ENCODE measurements at places on chromosomes 1 and 21.

- no peak for DNase-seq
Observed at GRCh38 chr1:108829498-108829916, 27.4 kb downstream of the AKNAD1 start.

- no peak for DNase-seq
Observed at GRCh38 chr21:41251961-41252642, 64.5 kb upstream of the FAM3B start.

- DNase-seq, result peak; percentile 0
Observed at GRCh38 chr1:205782627-205783432, 7.5 kb upstream of the RAB29 start.

GRCh38 chr1:31693231-31693630 is 10.6 kb downstream of the COL16A1 start:
- DNase-seq, result no peak

GRCh38 chr1:186760446-186760845 is 68.3 kb upstream of the PLA2G4A start:
- DNase-seq, result no peak

GRCh38 chr1:11335417-11336056 is 62.5 kb downstream of the UBIAD1 start:
- DNase-seq, result no peak

- DNase-seq, result no peak
Observed at GRCh38 chr1:228321895-228322294, 84.7 kb downstream of the TRIM11 start.

DNA sequence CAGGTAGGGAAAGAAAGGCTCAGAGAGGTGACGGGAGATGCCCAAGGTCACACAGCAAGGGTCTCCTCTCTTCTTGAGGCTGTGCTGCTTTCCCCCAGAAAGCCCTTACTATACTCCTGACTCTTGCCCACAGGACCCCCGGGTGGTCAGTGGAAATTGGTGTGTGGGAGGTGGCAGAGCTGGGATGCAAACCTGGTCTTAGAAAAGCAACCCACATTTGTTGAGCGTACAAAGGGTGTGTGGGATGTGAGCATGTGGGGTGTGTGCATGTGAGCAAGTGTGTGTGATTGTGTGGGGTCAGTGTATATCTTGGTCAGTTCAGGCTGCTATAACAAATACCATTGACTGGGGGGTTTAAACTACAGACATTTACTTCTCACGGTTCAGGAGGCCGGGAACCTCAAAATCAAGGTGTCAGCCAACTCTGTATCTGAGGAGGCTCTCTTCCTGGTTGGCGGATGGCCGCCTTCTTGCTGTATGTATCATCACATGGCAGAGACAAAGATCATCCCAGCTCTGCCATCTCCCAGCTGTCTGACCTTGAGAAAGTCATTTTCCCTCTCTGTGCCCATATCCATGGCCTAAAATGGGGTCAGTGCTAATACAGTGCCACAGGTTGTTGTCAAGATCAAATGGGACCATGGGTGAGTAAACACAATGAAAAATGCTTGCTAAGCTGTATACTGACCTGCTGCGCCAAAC is 268.5 kb downstream of the PTPRU start:
- no peak for DNase-seq

- no peak for DNase-seq
Observed at GRCh38 chr1:110098222-110099026, 13.8 kb upstream of the UBL4B start.

DNA sequence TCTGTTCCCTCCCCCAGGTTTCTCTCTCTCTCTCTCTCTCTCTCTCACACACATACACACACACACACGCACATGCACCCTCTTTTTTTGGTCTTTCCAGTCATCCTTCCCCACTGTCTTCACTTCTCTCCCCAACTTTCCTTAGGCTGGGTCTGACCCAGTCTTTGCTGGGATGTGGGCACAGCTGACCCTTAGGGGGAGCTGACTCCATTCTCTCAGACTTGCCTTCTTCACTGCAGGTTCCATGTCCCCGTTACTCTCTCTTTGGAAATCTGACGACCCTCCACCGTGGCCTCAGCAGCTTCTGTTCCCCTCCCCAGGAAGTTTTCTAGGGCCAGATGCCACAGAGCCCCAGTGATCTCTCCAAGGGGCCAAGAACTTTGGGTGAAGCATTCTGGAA is 2.1 kb downstream of the DISP3 start:
- DNase-seq, result no peak

DNA sequence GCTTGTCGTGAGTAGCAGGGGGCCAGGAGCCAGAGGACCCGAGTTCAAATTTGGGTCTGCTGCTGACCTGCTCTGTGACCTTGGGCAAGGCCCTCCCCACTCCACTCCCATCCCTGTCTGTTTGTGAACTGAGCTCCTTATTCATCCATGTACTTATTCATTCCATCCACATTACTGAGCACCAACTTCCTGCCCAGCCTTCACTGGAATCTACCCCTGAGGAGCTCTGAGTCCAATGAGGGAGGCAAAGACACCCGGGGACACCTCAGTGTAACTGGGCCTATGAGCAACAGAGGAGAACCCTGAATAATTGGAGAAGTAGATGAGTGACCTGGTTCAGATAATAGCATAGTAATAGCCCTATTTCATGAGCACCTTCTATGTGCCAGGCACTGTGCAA is 8.9 kb downstream of the BSND start:
- DNase-seq, result no peak

DNA sequence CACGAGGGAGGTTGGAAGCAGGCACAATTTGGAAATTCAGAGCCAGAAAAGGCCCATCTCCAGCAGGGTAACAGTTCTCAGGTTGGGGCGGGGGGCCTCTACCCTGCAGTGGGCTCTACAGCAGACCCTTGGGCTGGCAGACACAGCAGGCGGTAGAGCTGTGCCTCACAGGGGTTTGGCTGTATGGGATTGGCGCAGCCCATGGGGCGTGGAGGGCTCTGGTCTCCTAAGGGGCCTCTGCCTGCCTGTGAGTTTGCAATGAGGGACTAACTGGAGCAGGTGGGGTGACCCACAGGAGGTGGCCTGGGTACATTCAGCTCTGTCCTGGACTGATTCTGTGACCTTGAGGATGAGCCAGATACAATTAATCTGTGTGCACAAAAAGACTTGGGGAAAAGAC is 124.1 kb downstream of the CAMTA1 start:
- no peak for DNase-seq

GRCh38 chr1:2587071-2587859 is 688 bp downstream of the PRXL2B start:
- DNase-seq, result peak; percentile 23

DNA sequence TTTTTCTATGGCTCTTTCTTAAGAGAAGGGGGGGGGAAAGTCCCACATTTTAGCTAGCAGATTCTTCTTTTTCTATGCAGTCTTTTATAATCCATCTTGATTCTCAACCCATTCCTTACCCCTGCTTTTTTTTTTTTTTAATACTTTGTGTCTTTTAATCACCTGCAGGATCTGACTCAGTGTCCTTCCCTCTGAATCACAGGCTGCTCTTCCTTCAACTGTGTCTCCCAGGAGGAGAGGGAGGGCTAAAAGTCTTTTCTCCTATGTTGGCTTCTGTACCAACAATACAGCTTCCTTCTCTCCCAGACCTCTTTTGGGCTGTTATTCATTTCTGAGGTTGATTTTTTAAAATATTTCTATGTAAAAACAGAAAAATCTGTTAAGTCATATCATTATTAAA is 686.2 kb downstream of the ADGRL2 start:
- no peak for DNase-seq

- no peak for DNase-seq
Observed at GRCh38 chr1:13812456-13813397, 112.7 kb downstream of the PRDM2 start.

GRCh38 chr1:16250524-16251251 is 13.7 kb upstream of the CPLANE2 start:
- no peak for DNase-seq

Data from germinal center (tissue), 1 donor.